ENCODE measurements at places on chromosomes 7 and 10. TPM values are rescaled to one million over a fixed set of nuclear protein-coding genes. Genes with fewer than 3 reads are reported as not detected.
A peak's percentile ranks its signal among the peaks of the same experiment; 100 is the strongest.

GRCh38 chr7:124688991-124689390 lies 76.6 kb downstream of the GPR37 start:
- no peak for DNase-seq

GRCh38 chr7:84829719-84830118 lies 357.1 kb downstream of the SEMA3D start:
- no peak for DNase-seq

GRCh38 chr10:70932392-70933196 lies 44.2 kb upstream of the PCBD1 start:
- no peak for DNase-seq

- peak; percentile 34 for DNase-seq
Observed at GRCh38 chr7:75638594-75639070, 100.1 kb downstream of the HIP1 start.

SH2D4B gene
- not detected for total RNA-seq

DNA sequence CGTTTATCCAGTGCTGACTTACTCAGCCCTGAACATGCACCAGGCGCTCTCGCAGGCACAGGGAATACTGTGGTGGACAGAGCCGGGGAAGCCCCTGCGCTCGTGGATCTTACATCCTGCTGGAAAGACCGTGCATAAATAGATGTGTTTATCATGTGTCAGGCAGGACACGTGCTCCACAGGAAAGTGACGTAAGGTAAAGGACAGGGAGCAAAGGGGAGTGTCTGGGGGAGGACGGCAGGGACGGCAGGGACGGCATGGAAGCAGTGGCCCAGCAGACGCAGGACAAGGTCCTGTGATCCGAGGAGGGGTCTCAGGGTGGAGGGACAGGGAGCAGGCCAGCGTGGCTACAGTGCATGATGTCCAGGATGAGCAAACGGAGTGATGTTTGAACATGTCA lies 410.5 kb downstream of the PAXIP1 start:
- no peak for DNase-seq

- no peak for DNase-seq
Observed at GRCh38 chr10:28533186-28533564, 257 bp downstream of the WAC start.

MINDY4 gene
- 0.85 TPM for total RNA-seq

DNA sequence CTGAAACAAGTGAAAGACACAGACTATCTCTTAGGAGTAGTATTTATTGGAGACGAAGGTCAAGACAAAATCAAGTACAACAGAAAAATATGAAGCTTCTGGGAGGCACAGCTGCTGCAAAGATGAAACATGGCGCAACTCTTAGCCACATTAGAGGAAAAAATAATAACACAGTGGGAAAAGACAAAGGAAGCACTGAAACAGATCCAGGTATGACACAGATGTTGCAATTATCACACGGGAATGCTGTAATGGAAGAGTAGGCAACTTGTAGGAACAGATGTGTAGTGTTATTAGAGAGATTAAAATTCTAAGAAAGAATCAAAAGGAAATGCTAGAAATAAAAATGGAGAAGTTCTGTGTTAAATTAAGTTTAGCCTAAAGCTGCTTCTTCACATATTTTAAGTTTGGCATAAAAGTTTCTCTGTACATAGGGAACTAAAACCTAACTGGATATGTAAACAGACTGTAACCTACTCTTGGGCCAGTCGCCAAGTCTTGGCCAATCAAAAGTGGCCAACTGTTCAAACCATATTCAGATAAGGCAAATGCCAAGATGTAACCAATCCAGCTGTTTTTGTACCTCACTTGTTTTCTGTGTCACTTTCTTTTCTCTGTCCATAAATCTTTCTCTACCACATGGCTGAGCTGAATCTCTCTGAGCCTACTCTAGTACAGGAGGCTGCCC lies 1132.0 kb upstream of the LRRTM3 start:
- no peak for DNase-seq

MIOS gene
- total RNA-seq = 33.3 TPM

- no peak for DNase-seq
Observed at GRCh38 chr10:34746094-34746493, 69.0 kb downstream of the PARD3 start.

TMEM229A gene
- not detected for total RNA-seq

GRCh38 chr7:4113271-4113670 lies 568.8 kb upstream of the FOXK1 start:
- no peak for DNase-seq

DNA sequence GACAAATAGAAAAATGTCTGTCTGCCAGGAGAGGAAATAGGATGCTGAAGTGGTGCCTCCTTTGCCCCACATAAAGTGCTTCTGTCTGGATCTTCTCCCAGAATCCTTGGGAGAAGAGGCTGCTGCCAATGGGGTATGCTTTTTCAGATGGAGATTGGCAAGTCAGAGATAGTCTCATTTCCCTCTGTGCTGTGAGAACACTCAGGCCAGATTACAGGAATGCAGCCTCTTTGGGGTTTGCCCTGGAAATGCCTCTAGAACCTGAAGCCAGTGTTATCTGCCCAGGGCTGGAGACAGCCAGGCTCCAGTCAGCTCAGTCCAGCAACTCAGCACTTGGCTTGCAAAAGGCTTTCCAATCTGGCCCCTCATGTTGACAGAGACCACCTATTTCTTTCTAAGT lies 119.1 kb upstream of the PHYHIPL start:
- no peak for DNase-seq

GRCh38 chr10:114375047-114375446 lies 29.3 kb downstream of the AFAP1L2 start:
- DNase-seq = no peak

- no peak for DNase-seq
Observed at GRCh38 chr7:94687810-94688209, 31.9 kb upstream of the SGCE start.

GRID2IP gene
- not detected for total RNA-seq

ZNF488 gene
- total RNA-seq = 1.2 TPM

- peak; percentile 94 for DNase-seq
Observed at GRCh38 chr7:1512781-1513656, 8.8 kb upstream of the INTS1 start.

DNA sequence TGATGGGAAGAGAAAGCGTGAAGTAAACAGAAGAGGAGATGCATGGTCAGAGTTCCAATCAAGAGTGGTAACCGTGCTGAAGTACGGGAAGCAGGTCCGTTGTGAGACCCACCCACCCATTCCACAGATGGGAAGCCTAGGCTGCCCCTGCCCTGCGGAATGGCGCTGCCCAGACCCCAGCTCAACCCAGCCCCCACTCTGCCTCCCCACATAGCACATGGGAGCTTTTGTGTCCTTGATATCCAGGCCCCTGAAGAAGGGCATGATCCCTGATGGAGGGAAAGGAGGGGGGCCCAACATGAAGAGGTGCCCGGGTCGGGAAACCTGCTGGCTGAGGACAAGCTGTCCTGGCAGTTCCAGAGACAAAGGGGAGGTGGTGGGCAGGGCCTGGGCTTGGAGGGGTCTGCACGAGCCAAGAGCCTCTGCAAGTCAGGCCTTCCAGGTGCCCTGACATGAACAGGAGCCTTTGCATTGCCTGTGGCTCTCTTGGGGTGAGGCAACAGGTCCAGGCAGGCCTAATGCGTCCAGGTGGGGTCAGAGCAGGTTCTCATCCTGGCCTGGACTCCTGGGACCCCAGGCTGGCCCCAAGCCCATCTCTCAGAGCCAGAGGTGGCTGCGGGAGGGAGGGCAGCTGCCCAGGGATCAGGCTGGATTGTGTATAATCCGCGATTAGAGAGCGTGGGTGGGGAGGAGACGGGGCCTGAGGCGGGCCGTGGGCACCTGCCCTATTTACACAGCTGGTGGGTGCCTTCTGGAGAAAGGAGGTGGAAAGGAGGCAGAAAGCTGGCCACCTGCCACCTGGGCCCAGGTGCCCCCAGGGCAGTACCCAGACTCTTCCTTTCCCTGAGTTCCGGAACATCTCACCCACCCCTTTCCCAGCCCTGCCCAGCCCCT lies 23.5 kb downstream of the YKT6 start:
- no peak for DNase-seq

- no peak for DNase-seq
Observed at GRCh38 chr10:21493784-21494183, 31.7 kb downstream of the SKIDA1 start.

DNA sequence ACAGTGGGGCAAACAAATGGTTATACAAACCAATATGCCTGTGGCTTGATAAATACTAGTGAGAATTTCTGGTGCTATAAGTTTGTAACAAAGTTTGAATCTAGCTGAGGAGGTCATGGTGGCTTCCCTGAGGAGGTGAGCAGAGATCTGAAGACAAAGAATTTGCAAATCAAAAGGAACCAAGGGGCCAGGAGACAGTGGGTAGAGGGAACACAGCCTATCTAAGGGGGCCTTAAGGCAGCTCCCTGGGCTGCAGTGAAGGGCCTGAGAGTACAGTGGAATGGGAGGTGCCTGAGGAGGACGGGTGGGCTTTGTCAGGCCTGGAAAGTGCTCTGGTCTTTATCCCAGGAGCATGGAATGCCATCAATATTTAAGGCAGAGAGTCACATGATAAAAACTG lies 21.8 kb downstream of the RNF133 start:
- DNase-seq = no peak

- no peak for DNase-seq
Observed at GRCh38 chr10:99714446-99714845, 17.5 kb downstream of the COX15 start.

DNA sequence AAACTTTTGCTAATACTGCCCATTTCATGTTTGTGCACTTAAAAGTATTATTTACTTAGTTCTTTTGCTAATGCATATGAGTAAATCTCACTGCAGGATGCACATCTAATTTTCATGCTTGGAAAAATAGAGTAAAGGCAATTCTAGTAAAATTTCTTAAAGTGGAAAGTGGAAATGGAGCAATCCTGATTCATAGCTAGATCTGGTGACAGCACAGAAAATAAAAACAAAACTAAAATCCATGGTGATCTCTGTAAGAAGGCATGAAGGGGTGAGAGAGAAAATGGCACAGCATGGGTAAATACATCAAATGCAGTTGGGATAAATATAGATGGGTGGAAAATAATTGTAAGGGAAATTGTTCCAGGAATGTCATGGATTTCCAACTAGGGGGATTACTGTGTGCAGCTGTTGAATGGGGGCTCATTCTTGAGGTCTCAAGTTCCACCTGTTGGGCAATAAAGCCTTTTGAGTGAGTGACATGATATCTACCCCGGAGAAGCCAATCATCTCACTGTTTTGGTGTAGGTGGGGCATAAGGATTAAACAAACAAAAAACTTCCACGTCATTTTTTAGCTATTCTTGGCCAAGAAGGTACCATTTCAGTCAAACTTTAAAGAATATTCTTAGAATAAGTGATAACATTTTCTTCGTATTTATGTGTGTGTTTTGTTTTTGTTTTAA lies 1.7 kb upstream of the MCU start:
- no peak for DNase-seq

DNA sequence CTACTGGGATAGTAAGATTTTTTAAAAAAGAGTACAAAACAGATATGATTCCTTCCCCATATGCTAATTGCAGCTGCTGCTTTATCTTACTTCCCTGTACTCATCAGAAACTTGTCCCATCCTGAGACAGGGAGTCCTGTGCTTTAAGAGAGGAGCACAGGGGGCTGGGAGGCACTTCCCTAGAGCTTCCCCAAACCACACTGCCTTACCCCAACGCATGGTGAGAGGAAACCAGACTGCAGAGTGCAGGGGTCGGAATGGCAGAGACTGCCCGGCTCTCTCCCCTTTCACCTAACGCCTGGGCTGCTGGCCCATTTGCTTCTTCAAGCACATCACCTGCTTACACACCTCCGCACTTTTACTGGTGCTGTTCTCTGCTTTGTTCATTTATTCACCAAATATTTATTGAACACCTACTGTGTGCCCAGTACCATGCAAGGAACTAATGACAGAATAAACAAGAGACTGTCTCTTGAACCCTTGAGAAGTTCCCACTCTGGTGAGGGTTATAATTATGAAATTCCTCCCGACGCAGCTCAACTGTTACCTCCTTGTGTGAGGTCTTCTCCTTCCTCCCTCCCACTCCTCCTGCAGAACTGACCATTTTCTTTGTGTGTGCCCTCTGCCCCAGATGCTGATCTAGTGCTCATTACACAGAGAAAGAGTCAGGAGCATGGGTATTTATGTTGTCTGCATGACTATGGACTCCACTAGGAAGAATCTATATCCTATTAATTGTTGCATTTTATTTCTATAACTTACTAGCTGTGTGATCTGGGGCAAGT lies 289.7 kb downstream of the TCF7L2 start:
- DNase-seq = peak; percentile 9

DNA sequence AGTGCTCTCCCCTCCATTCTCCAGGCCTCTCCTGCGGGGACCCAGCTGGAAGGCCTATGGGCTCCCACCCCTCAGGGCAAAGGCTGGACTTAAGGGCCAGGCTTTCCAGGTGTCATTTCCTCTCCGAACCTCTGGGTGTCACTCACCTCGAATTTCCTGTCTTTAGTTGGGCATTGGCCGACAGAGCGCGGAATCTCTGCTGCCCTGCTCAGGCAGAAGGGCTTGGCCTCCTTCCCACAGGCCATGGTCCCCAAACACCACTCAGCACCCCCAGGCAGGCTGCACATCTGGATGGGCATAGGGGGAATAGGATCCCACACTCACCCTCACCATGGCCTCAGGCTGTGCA lies 212.9 kb downstream of the CCSER2 start:
- DNase-seq = no peak

GRCh38 chr10:70549351-70549961 lies 53.1 kb downstream of the PRF1 start:
- peak; percentile 25 for DNase-seq

DNA sequence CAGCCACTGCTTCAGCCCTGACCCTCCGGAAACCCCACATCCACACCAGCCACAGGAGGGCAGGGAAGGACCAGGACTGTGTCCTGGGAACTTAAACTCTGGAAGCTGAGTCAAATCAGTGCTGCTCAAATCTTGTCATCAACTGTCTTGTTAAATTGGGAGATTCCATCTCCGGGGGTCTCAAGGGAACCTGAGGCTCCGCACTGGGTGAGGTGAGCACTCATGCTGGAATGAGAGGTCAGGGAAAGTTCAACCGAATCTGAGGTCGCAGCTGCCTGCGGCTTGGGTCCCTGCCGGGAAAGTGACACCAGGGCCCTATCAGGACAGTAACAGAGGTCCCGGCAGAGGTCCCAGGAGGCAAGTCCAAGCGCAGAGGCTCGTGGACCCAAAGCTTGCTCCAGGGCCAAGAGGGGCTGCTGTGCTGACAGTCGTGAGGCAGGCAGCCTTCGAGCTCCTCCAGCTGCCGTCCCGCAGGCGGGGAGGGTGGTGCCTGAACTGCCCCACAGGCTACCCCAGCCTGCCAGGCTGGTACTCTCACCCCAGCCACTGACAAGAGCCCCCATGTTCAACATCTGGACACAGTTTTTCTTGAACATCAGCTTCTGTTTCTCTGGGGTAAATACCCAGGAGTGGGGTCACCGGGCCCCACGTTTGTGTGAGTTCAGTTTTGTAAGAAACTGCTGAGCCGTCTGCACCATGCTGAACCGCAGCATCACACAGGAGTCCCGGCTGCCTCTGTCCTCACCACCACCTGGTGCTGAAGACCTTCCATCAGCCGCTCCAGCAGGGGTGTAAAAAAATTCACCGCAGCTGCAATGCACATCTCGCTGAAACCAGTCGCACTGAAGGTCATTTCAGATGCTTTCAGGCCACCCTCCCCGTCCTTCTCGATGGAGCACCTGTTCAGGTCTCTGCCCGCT lies 101.0 kb downstream of the DIP2C start:
- DNase-seq = peak; percentile 57

- no peak for DNase-seq
Observed at GRCh38 chr7:66039094-66039670, 36.4 kb upstream of the ASL start.
